ENCODE measurements at places on chromosomes 13 and 19.
A peak's percentile ranks its signal among the peaks of the same experiment; 100 is the strongest.

DNA sequence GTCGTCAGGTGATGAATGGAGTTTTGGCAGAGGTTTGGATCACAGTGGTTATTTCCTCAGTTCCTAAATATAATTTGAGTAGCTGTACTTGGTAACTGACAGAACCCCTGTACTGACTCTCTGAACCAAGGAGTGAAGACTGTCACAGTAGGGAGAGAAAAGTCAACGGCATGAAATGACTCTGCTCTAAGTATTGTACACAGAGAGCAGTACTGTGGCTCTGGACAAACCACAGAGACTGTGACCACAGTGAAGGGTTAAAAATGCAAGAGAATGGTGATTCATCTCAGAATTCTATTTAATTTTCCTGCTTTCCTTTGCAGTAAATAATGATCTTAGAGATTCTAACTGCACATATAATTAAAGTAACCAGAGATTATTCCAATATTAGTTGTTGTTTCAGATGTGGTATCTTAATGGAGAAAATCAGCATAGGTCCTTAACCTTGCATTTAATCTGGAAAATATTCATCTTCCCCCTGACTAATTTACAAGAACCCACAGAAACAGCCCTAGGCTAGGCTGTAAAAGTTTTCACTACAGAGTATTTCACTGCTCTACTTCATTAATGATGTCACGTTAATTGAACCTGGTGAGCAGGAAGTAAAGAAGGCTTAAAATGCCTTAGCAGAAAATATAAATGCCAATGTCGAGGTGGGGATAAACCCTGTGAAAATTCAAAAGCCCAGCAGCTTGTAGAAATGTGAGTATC lies 221.9 kb downstream of the LIG4 start:
- DNase-seq = no peak

DNA sequence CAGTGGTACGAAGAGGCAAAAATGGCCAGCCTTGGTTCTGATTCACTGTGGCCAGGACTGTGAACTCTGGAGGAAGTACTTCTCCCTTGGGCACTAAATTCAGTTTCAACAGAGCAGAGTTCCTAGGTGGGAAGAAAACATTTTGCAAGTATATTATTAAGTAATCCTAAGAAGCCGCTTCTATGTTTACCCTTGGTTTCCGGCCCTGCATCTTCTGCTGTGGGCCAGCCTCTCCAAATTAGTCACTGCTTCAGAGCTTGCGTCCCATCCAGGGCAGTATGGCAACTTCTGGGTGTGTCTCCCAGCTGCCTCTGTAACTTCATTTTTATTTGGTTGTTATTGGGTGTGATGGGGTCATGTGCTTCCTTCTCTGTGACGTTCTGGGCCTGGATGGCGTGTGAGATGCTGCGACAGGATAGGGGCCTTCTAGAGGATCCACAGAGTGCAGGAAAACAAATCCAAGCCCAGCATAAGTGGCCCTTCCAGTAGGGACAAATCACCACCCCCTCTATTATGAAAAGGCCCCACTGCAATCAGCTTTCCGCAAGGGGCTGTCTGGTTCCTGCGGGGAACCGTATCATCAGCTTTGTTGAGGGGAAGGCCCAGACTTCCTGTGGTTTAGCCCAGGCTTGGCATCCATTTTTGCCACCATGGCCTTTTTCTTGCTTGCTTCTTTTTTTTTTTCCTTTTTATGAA lies 55.1 kb upstream of the C1QTNF9 start:
- no peak for DNase-seq

- no peak for DNase-seq
These were observed 3.1 kb upstream of the TNFAIP8L1 start for GRCh38 chr19:4636151-4636717.

GRCh38 chr13:45362939-45363338 lies 22.0 kb upstream of the TPT1 start:
- DNase-seq = peak; percentile 50

DNA sequence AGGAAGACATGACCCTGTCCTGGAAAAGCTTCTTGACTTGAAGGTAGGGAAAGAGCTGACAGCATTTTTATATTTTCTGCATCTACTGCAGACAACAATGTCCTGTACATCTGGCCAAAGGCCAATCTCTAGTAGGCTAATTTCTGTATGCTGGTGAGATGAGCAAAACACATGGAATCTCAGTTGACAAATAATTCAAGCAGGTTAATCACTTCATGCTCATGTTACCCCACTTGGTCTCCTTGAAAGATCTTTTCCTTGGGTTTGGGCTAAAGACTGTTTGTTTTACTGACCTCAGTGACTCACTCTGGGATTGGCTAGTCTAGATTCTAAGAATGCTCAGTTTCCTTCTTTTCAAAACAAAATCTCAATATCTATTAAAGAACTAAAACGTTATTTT lies 298.8 kb downstream of the LMO7 start:
- no peak for DNase-seq

DNA sequence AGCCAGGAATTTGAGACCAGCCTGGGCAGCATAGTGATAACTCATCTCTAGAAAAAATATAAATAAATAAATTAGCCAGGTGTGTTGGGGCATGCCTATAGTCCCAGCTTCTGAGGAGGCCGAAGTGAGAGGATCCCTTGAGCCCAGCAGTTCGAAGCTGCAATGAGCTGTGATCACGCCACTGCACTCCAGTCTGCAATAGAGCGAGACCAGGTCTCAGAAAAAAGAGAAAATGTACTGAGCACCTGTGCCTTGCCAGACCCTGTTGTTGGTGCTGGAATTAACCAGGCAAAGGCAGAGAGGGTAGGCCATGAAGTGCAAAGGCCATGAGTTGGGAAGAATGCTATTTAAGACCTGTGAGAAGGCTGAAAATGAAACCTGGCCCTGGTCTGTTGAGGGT lies 2.7 kb downstream of the CYTH2 start:
- no peak for DNase-seq

- DNase-seq = no peak
These were observed 43.7 kb downstream of the TSSK6 start for GRCh38 chr19:19471682-19472081.

GRCh38 chr13:102510072-102510471 lies 86.7 kb upstream of the TPP2 start:
- DNase-seq = no peak

DNA sequence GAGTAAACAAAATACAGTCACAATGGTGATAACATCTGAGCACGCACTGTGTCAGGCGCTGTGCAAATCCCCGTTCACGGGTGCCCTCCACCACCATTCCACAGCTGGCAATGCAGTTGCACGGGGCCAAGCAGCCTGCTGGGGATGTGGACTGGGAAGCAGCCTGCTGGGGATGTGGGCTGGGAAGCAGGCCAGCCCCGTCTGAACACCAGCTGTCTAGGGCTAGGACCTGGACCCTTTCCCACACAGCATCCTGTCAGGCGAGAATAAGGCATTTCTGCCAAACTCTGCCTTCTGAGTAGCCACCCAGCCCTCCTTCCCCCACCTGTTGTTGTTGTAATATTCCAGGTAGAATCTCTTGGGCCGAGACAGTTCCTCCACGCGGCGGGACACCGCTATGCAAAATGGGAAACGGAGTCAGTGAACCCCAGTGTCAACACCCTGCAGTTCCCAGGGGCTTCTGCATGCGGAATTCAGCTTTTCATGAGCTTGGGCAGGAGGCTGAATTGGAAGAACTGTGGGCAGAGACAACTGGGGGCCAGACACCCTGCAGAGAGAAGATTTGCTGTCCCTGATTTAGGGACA lies 27.8 kb upstream of the MIER2 start:
- DNase-seq = no peak

- no peak for DNase-seq
These were observed 102.1 kb downstream of the VWA8 start for GRCh38 chr13:41858780-41859179.

GRCh38 chr13:71285700-71286099 lies 581.3 kb downstream of the DACH1 start:
- DNase-seq = no peak

DNA sequence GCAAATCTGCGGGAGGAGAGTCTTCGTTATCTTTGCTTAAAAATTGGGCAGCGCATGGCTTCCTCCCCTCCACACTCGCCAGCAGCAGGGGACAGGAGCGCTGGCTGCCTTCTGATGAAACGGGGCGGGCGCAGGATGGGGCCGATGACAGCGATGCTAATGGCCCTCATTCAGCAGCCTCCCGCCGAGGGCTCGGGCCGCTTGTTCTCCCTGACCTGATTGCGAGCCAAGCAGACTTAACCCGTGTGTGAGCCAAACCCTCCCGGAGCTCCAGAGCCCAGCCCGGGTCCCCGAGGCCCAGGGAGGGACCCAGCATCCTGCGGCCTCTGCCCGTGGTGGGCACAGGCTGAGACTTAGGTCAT lies 90.3 kb downstream of the KDM4B start:
- DNase-seq = no peak

GRCh38 chr19:18731562-18732008 lies 48.1 kb downstream of the CRTC1 start:
- no peak for DNase-seq

- no peak for DNase-seq
These were observed 26.7 kb downstream of the LATS2 start for GRCh38 chr13:21034603-21035191.

- no peak for DNase-seq
These were observed 266.4 kb downstream of the ENOX1 start for GRCh38 chr13:43520351-43520750.

DNA sequence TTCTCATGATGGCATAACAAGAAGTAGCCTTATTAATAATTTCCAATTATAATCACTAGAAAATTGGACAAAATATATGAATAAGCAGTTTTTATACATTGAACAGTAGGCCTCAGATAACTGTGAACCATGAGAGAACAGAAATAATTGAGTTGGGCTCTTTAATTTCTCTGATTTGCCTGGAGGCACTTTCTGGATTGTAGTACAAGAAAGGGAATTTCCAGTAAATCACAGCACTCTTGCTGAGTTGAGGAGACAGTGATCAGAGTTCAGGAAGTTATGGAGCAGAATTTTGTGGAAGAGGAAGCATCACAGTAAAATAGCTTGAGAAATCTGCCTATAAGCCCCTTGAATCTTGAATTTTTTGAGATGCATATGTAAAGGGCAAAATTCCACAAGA lies 216.2 kb downstream of the MAB21L1 start:
- no peak for DNase-seq

DNA sequence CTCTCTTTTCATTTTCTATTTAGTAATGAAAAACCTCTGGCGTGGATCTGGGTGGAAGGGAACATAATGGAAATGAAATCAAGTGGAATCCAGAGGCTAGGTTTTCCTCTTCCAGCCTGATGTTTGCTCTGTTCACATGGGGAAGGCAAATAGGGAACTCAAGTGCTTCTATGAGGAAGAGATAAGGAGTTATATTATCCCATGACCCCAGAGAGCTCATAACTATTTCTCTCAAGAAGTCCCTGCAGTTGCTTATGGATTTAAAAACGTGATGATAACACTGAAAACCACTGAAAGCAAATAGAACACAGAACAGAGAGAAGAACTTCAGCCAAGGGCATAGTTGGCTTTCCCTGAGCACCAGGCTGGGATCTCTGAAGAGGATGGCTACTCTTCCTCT lies 157.8 kb downstream of the B3GLCT start:
- DNase-seq = no peak

DNA sequence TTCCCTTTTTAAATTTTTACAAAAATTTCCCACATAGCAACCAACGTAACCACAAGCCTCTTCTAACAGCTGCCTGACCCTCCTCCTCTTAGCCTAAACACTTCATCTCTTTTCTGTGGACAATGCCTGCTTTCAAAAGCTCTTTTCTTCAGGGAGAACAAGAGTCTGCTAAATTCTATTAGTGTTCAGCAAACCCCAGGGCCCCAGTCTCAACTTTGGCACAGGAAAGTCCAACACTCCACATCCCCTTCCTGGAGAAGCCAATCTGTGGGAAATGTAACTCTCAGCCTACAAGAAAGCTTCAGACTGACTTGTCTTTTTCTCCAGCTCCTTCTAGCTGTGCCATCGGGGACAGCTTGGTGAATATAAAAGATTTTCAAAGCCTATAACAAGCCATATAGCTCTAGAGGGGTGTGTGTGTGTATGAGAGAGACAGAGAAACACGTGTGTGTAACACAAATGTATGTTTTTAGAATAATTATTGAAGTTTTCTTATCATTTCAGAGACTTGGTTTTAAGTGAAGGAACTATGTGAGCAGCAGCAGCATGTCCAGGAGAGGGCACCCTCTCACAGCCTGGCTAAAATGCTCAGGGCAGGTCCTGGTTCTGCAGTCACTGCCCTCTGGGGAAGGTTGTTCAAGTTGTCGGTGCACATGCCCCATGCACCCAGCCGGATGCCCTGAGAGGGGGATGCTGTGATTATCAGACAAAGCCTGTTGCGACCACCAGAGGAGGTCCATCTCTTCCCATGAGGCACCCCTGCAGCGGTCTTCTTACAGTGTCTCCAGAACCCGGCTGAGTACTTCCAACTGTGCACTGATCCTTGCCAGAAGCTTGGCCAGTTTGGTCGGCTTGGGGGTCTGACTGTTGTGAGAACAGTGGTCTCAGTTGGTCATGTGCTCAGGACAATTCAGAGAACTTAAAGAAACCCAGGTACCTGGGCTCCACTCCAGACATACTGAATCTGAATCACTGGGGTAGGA lies 34.4 kb downstream of the CCDC70 start:
- peak; percentile 35 for DNase-seq
